ENCODE measurements at places on chromosomes 12 and 14.

GRCh38 chr14:96056509-96057422 lies 17.6 kb downstream of the C14orf132 start:
- no peak for ATAC-seq

- no peak for ATAC-seq
Measured at GRCh38 chr14:97640031-97640430, 842.8 kb downstream of the VRK1 start.

DNA sequence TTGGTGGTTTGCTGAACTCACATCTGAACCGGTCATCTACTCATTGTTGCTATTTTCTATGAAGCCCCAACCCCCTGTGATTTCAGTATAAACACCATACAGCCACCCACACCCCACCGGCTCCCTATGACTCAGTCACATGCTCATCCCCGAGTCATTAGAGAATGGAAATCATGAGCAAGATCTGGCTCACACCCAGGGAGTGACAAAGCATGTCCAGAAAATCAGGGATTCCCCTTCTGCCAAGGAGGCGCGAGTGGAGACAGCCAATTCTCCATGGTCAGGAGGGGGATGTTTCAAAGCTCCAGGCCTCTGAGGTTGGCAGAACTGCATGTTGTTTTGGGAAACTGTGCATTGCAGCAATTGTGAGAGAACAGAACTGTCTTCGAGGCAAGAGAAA lies 657.5 kb upstream of the TBX3 start:
- peak; percentile 84 for ATAC-seq

DNA sequence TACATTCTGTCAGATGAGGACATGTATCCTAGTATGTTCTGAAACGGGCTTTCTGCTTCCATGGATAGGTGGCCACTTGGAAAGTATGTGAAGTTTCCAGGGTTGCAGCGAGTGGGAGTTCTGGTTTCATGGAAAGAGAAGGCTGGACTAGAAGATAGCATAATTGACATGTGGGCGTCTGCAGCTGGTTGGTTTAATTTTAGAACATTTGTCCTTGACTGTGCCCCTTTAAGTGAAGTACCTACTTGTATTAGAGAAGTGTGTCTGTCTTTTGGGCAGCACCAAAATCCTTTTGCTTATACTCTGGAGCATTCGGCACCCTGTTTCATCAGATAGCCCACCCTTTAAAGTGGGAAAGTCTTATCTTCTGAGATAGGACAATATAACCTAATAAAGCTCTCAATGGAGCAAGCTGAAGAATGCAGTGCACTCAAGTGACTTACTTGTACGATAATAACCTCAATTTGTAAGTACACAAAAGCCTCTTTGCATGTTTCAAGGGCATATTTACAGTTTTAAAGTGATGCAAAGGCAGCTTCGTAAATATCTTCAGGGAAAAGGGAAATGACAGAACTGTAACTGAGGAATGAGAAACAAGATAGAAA lies 35.2 kb downstream of the NTN4 start:
- ATAC-seq = no peak

GRCh38 chr14:39704594-39704993 lies 272.4 kb upstream of the FBXO33 start:
- ATAC-seq = no peak

All from gastroesophageal sphincter (tissue), 4 donors.